DMS79 treated with DMSO at 0.1 percent for 48 hours (cell line): ENCODE measurements at places on chromosomes 16 and 17.
A peak's percentile ranks its signal among the peaks of the same experiment; 100 is the strongest.

DNA sequence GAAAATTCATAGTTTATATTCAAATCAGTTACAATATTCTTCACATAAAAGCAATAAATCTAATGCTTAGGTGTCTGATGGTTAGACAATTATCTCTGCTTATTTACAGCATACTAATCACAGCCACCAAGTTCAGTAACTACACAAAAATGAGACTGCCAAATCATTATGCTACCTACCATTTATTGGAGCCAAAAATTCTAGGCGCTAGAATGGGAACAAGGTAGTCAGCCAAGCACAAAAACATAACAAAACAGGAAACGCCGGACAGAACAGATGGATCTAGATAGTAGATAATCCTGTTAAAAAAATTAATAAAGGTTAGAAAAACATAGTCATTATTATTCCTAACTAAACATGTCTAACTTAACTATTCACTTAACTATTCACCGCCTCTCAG, 3.6 kb downstream of the ARL6IP1 start:
- no peak for DNase-seq

DNA sequence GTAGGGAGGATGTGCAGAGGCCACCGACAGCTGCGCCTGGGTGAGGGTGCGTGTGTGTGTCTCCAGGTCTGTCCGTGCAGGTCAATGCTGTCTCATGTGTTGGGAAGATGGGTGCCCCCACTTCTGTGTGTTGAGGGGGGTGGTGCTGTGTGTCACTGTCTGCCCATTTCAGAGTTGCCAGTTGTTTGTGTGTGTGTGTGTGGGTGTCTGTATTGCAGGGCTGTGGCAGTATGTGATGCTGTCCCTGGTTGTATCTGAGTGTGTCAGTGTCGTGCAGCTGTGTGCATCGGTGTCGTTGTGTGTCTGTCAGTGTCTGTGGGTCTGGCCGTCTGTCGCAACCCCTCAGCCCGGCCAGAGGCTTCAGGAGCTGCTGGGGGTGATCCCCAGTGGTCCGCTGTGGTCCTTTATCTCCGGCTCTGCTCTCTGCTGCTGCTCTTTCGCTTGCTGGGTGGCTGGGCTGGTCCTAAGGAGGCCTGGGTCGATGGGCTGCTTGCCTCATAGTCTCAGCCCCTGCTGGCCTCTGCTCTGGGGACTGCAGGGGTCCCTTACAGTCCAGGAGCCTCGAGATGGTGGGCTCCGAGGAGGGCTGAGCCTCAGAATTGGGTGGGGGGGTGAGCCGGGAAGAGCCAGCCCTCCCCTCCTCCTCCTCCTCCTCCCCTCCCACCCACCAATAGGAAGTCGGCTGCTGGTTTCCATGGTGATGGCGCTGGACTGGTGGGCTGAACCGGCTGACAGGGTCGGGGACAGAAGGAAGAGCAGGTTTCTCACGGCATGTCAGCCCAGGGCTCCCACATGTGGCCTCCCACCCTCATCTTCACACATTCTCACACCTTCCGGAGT, at the start of gene TSPOAP1:
TSS of gene TSPOAP1 (minus strand) at position 601 of the 840 bp plus-strand sequence. CDS start 875 bp downstream, outside the sequence.
- DNase-seq, result no peak

DNA sequence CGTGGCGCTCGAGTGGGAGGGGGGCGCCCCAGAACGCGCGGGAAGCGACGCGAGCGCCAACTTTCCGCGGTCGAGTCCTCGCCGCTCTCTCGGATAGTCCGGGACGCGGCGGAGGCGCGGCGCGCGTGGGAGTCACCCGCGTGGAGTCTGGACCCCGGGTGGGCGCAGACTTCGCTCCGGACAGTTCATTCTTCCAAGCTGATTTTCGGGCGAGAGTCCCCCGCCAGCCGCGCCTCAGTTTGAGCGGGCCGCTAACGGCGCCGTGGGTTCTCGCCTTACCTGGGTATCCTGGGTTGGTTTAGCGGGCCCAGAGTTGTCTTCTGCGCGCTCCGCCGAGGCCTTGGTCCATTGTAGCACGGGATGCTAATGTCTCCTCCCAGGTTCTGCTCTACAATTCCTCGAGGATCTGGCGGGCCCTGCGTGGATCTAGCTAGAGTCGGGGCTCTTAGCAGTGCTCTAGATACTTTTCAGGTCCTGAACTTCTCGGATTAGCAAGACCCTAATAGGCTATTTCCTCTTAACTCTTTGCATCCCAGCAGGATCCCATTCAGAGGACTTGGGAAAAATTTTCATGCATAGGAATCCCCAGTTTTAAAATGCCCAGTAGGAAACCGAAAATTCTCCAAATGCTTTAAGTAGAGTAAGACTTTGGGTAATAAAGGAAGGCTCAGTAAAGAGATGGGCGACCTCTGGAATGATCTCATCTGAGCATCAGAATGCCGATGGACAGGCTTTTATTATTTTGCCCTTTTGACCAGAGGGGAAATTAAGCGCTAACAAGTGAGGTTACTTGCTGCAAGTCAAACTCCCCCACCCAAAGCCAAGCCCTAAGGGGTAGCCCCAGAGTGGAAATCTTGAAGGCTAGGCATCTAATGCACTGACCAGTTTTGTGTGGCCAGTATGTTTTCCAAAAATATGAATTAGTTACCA, 537 bp upstream of the GJC1 start:
- DNase-seq, result peak; percentile 39

GRCh38 chr17:33967608-33968349, 287.3 kb upstream of the CCL2 start:
- no peak for DNase-seq

DNA sequence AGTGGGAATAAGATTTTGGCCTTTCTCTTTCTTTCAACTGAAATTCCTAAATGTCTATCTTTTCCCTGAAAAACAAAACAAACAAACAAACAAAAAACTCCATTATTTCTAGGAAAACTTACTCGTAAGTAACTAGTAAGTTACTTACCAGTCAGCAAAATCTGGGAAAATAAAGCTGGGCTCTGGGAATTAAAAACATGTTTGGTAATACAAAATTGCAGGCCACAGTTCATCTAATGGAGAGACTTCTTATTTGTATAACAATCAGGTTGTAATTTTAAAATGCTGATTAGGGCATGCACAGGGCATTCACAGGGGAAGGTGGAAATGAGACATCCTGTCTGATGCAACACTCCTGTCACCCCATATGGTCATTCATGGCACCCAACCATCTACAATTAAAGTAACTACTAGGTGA, 3.8 kb upstream of the WIPI1 start:
- no peak for DNase-seq

GRCh38 chr17:65530523-65531255, 30.8 kb downstream of the AXIN2 start:
- DNase-seq, result peak; percentile 59

DNA sequence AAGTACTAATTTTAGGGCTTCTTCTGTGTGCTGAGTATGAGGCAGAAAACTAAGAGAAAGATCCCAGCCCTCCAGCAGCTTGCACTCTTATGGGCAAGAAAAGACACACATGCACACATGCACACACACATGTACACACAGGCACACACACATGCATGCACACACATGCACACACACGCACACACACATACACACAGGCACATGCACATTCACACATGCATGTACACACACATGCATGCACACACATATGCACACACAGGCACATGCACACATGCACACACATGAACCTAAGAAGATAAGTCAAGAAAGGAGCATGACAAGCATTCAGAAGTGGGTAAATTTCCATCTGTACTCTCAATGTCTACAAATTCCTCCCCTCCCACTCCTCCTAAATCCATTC, 130.2 kb downstream of the IRX3 start:
- DNase-seq, result no peak

DNA sequence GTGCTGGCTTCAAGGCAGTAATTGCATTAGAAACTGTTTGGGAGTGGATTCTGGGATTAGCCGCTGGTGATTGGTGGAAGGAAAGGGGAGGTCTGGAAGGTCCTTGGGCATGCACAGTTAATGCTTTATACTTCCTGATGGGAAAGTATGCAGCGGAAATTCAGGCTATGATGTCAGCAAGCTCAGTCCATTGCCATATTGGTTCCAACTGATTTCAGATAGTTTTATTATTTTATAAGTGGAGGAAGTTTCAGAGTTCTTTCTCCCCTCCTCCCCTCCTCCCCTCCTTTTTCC, 8.1 kb upstream of the CMTR2 start:
- DNase-seq, result no peak

DNA sequence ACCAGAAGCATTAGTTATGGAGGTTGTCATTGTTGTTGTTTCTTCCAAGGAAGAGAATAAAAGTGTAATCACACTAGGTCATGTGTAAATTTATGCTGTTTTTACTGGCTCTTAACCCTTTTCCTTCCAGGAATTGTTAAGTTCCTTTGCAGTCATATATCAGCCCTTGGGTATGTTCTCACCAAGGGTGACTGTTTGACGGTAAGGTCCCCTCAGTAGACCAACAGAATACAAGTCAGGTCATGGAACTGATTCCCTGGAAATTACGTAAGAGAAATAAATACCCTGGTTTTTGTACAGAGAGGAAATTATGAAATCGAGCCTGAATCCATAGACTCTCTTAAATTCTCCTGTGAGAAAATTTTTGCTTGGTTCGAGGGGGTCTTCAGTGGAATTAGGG, 11.2 kb upstream of the KCNJ2 start:
- DNase-seq, result no peak

DNA sequence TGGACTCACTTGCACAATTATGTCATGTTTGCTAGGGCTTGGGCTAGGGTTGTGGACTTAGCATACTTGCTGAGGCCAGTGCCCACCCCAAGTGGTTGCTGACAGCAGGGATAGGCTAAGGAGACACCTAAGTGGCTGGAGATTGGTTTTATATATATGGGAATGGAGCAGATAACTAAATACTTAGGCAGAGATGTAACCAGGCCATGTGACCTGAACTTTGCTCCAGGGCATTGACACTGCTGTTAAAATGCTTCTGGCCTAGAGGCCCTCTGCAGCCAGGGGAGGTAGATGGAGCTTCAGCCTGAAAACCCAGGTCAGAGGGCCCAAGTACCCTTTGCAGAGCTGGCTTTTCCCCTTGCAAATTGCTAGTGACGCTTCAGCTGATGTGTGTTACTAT, 1.4 kb upstream of the ITGB3 start:
- no peak for DNase-seq

GRCh38 chr16:78137782-78138616, 38.5 kb downstream of the WWOX start:
- no peak for DNase-seq

GRCh38 chr17:41339571-41340172, 11.0 kb downstream of the KRT33A start:
- DNase-seq, result peak; percentile 47

GRCh38 chr16:76661691-76662235, 384.6 kb downstream of the CNTNAP4 start:
- DNase-seq, result no peak

DNA sequence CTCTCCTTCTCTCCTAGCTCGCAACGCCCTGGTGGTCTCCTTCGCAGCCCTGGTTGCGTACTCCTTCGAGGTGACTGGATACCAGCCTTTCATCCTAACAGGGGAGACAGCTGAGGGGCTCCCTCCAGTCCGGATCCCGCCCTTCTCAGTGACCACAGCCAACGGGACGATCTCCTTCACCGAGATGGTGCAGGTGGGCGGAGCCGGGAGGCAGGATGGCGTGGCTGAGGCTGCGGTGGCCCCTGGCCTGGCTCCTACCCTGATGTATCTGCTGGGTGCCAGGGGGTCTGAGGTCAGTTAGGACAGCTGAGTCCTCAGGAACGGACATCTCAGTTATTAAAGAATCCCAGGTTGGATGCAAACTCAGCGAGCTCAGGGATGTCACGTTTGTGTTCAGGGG, 16.7 kb downstream of the SLC26A11 start:
- no peak for DNase-seq

DNA sequence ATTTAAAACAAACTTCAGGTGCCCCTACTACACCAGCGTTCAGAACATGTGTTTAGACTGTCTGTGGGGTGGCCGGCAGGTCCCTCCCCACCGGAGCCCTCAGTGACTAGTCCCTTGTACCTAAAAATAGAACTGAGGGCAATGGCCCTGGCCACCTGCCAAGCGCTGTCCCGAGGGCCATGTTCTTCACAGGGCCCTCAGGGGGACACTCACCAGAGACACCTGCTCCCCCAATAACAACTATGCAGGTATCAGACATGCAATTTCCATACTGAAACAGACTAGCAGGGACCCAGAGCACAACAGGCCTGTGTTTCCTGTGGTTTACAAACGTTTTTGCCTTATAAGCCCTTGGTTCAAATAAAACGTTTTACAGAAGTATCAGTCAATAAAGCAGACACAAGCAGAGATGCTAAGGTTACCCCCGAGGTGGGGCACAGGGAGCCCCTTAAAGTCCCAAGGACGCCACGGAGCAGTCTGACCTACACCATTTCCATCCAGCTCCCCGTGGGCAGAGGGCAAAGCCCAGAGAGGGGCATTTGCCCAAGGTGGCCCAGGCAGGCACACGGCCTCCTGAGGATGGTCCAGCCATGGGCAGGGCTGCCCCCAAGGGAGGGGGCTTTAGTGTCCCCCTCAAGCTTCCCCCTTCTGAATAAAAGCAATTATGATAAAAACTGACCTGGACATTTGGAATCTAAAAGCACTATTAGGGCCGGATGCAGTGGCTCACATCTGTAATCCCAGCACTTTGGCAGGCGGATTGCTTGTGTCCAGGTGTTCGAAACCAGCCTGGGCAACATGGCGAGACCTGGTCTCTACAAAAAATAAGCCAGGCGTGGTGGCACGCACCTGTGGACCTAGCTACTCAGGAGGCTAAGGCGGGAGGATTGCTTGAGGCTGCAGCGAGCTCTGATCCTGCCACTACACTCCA, 896 bp upstream of the MYLK3 start:
- peak; percentile 46 for DNase-seq

DNA sequence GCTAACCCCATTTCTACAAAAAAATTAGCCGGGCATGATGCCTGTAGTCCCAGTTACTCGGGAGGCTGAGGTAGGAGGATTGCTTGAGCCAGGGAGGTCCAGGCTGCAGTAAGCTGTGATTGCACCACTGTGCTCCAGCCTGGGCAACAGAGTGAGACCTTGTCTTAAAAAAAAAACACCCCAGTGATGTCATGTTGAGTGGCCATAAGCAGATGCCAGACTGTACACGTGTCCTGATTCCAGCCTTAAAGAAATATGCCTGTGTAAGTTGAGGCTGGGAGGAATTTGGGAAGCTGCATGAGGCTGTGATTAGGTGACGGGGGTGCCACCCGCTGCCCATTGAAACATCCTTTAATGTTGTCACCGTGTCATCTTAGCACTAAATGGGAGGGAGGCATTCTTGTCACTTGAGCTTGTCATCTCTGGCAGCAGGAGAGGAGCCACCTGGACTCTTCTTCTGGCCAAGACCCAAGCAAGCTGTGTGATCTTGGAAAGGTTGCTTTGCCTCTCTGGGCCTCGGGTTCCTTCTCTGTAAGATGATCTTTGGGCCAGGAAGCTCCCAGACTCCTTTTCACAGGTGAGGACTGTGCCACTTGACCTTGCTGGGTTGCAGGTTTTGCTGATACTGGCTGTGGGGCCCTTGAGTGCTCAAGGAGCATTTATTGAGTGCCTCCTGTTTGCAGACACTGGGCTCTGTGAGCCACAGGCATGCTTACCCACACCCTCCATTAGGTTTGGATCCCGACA, 98.3 kb upstream of the CIBAR2 start:
- DNase-seq, result no peak

GRCh38 chr17:47899643-47900042, 3.6 kb downstream of the SP2 start:
- no peak for DNase-seq

GRCh38 chr17:9806699-9807098, 15.2 kb downstream of the GSG1L2 start:
- no peak for DNase-seq

GRCh38 chr16:67278773-67279295, 498 bp upstream of the PLEKHG4 start:
- DNase-seq, result peak; percentile 3

- no peak for DNase-seq
Measured at GRCh38 chr17:73802314-73802713, 158.1 kb upstream of the SDK2 start.

- no peak for DNase-seq
Measured at GRCh38 chr16:27843800-27844199, 219.7 kb downstream of the GSG1L start.

- no peak for DNase-seq
Measured at GRCh38 chr17:6853764-6854442, 22.4 kb upstream of the TEKT1 start.
